ENCODE measurements at places on chromosomes 7 and 10.

DNA sequence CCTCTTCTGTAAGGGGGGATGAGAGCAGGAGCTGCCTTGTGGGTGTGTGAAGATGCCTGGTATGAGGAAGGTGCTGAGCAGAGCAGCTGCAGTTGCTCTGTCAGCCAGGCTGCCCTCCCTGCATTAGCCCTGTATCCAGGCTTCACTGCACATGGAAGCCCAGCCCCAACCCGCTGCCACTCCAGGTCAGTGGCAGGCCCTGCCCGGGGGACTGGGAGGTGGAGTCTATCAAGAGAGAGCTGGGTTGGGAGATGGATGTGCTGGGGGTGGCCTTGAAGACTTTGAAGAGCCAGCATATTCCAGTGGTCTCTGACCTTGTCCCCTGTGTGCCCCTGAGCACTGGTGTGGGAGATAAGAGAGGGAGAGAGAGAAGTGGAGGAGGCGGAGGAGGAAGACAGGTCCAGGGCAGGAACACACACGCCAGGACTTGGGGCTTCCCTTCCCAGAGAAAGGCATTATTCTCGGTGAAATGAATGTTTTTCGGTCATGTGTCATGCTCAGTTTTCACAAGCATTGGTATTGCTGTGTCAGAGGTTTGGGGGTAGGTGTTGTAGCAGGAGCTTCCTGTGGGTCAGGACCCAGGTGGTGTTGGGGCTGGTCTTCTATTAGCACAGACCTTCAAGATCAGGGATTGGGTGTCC lies 2.6 kb downstream of the PPIF start:
- H3K4me3 ChIP-seq = no peak overlapping the region
- no peaks in the 10 kb centered on the region for H3K27me3 ChIP-seq
- DNase-seq = peak; percentile 65
- peaks cover 21% of the 10 kb centered on the region for H3K4me1 ChIP-seq

DNA sequence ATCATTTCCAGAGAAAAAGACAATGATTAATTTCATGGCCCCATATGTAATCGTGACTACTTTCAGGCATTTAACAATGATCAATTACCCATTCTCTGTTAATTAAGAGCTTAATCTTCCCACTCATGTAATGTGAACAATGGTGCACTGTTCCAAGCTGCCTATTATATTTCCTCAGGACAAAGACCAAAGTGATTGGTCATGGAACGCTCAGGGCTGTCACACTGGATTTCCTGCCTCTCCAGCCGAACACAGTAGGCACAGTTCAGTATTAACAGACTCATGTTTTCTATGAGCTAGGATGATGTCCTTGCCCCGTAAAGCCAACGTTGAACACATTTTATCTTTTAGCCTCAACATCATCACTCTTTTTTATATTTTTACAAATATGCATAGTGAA lies 142.7 kb upstream of the FZD8 start:
- no peaks in the 10 kb centered on the region for H3K36me3 ChIP-seq
- H3K27me3 ChIP-seq = no peaks in the 10 kb centered on the region
- DNase-seq = no peak

- H3K27me3 ChIP-seq = no peaks in the 10 kb centered on the region
- no peak overlapping the region for H3K4me3 ChIP-seq
- no peak overlapping the region for H3K27ac ChIP-seq
These were observed 23.6 kb upstream of the SEMA3C start for GRCh38 chr7:80942261-80943041.

GRCh38 chr10:130898381-130898780 lies 413.1 kb downstream of the TCERG1L start:
- no peaks in the 10 kb centered on the region for H3K36me3 ChIP-seq
- no peak overlapping the region for H3K27ac ChIP-seq
- no peaks in the 10 kb centered on the region for H3K27me3 ChIP-seq
- no peak for DNase-seq
- H3K4me3 ChIP-seq = no peak overlapping the region
- no peaks in the 10 kb centered on the region for H3K4me1 ChIP-seq

DNA sequence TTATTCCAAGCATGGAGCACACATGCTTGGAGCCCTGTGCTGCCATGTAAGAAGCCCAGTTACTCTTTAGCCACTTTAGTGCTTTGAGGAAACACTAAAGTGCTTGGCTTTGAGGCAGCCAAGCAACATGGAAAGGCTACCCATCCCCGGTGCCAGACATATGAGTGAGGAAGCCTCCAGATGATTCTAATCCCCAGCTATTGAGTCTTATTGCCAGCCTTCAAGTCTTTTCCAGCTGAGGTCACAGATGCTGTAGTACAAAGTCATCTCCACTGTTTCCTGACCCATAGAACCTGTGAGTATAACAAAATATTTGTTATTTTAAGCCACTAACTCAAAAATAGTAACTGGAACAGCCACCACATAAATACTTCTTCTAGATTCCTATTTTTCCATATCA lies 91.4 kb upstream of the CYP26C1 start:
- DNase-seq = peak; percentile 7
- H3K4me3 ChIP-seq = no peak overlapping the region
- no peaks in the 10 kb centered on the region for H3K27me3 ChIP-seq
- peaks cover 14% of the 10 kb centered on the region for H3K4me1 ChIP-seq
- H3K27ac ChIP-seq = no peak overlapping the region

DNA sequence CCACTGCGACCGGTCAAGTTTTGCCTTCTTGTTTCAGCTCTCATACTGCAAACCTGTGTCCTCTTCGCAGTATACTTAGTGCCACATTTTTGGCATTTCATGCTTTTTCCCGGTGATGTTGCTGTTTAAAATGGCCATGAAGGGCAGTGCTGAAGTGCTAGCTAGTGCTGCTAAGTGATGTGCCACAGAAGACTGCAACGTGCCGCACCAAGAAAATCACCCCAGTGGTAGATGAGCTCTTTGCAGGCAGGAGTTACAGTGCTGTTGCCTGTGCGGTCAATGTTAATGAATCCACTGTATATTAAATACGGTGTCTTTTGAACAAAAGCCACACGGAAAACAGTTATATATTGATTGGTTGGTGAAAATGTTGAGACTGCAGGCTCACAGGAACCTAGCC lies 120.3 kb downstream of the ANLN start:
- no peaks in the 10 kb centered on the region for H3K27me3 ChIP-seq
- H3K27ac ChIP-seq = no peak overlapping the region
- DNase-seq = no peak
- no peak overlapping the region for H3K4me3 ChIP-seq
- H3K36me3 ChIP-seq = no peaks in the 10 kb centered on the region

DNA sequence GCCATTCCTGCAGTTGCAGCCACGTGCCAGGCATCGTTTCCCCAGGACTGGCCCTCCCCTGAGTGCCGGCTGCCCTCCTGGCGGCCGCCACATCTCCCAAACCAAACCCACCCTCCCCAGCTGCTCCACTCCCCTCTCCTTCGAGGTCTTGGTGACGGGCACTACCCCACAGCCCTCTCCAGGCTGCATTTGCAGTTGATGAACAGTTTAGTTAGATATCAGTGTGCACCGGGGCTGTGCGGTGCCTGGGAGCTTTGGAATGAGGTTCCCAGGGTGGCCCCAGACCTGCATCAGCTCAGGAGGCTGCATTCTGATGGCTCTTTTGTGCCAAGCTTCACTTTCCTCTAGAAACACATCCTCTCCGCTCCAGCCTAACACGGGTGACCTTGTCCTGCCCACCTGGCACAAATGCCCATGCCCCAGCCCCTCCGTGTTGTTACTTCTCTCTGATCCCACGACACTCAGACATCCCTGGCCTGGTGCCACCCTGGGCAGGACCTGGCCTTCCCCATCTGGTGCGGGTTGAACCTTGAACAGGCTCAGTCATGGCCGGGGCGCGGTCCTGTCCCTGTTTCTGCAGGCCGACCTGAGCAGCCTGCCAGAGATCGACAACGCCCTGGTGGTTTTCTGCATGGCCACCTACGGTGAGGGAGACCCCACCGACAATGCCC lies 14.5 kb downstream of the TMEM120A start:
- no peak overlapping the region for H3K27ac ChIP-seq
- DNase-seq = no peak
- no peaks in the 10 kb centered on the region for H3K27me3 ChIP-seq
- H3K36me3 ChIP-seq = peaks cover 60% of the 10 kb centered on the region
- no peak overlapping the region for H3K4me3 ChIP-seq

GRCh38 chr10:127315888-127316287 lies 119.5 kb upstream of the INSYN2A start:
- no peaks in the 10 kb centered on the region for H3K27me3 ChIP-seq
- H3K27ac ChIP-seq = no peak overlapping the region
- no peaks in the 10 kb centered on the region for H3K36me3 ChIP-seq
- peaks cover 7% of the 10 kb centered on the region for H3K4me1 ChIP-seq

DNA sequence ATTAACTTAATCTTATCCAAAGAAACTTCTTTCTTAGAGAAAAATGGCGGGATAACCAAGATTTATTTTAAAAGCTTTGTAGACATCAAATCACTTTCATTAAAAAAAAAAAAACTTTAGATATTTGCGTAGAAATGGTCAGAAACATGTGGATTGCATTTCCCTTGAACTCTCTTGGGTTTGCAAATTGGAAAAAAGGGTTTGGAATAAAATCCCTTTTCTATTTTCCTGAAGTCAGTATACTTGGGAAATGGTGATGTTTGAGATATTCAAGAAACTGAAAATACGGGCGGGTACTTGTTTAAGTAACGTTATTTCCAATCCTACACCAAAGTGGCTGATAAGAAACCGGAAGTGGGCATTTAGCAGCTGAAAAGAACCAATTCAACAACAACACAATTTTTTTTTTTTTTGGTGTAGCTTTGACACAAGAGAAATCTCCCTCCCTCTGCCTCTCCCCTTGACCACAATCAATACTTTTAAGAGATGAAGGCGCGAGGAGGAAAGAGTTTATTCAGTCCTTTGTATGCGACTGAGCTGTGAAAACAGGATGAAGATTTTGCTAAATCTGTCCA lies 13.7 kb upstream of the GFRA1 start:
- H3K36me3 ChIP-seq = no peaks in the 10 kb centered on the region
- no peaks in the 10 kb centered on the region for H3K27me3 ChIP-seq
- H3K4me1 ChIP-seq = no peaks in the 10 kb centered on the region
- no peak overlapping the region for H3K27ac ChIP-seq

- H3K27ac ChIP-seq = no peak overlapping the region
- H3K36me3 ChIP-seq = no peaks in the 10 kb centered on the region
- H3K27me3 ChIP-seq = no peaks in the 10 kb centered on the region
- no peaks in the 10 kb centered on the region for H3K4me1 ChIP-seq
- DNase-seq = no peak
These were observed 9.7 kb downstream of the CPA4 start for GRCh38 chr7:130302649-130303048.

- no peak for DNase-seq
- no peaks in the 10 kb centered on the region for H3K36me3 ChIP-seq
- no peak overlapping the region for H3K27ac ChIP-seq
- H3K4me3 ChIP-seq = no peak overlapping the region
- H3K4me1 ChIP-seq = no peaks in the 10 kb centered on the region
These were observed 346.9 kb downstream of the TYW1 start for GRCh38 chr7:67343572-67343971.

DNA sequence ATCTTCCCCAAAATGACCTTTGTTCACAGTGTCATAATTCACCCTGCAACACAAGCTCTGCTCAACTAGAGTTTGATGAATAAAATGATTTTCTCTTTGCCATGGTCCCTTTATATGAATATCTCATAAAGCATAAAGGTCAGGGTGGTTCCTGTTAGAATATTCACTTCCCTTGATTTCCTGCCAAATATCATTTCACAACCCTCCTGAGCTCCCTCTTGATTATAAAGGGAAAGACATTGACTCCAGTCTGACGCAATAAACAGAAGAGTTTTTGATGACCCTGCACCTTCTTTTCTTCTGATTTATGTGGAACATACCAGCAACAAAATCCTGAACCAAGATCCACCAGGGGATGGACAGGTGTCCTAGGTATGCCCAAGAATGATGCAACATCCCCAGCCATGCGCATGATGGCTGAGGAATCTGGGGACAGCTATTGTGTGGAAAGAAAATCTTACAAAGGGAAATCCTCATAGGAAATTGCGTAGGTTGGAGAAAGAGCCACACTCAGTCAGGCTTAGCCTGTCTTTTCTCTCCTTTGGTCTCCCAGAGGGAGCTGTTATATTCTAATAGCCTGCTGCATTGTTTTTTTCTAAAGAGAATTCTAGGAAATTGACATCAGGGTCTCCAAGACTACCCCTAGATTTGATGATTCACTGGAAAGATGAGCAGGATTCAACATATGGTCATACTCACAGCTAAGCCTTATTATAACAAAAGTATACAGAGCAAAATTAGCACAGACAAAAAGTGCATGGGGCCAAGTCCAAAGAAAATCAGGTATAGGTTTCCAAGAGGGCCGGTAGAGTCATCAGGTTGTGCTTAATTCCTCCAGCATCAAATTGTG lies 18.8 kb downstream of the IFIT3 start:
- DNase-seq = no peak
- H3K36me3 ChIP-seq = no peaks in the 10 kb centered on the region
- H3K4me3 ChIP-seq = no peak overlapping the region
- peak overlapping the region; percentile 31 for H3K27ac ChIP-seq

DNA sequence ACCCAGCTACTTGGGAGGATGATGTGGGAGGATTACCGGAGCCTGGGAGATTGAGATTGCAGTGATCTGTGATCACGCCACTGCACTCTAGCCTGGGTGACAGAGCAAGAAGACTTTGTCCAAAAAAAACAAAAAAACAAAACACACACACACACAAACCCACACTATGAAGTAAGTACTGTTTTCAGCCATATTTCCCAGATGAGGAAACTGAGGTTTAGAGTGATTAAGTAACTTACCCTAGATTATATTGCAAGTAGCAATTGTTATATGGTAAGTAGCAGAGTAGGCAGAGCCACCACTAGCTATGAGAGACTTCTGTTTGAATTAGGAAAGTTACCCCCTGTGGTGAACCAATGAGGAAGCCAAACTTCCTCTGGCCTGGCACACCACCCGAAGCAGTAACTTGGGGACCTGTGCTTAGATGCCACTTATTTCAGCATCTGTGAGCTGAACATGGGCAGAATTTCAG lies 61.9 kb downstream of the MCU start:
- no peak for DNase-seq
- H3K27me3 ChIP-seq = no peaks in the 10 kb centered on the region
- H3K4me1 ChIP-seq = no peaks in the 10 kb centered on the region
- no peak overlapping the region for H3K4me3 ChIP-seq

GRCh38 chr10:25280573-25280972 lies 105.8 kb downstream of the GPR158 start:
- no peaks in the 10 kb centered on the region for H3K4me1 ChIP-seq
- no peaks in the 10 kb centered on the region for H3K36me3 ChIP-seq
- no peak for DNase-seq
- no peak overlapping the region for H3K27ac ChIP-seq
- H3K4me3 ChIP-seq = no peak overlapping the region

- no peaks in the 10 kb centered on the region for H3K27me3 ChIP-seq
- peak overlapping the region; percentile 69 for H3K27ac ChIP-seq
- H3K4me1 ChIP-seq = no peaks in the 10 kb centered on the region
- H3K4me3 ChIP-seq = no peak overlapping the region
These were observed 66.4 kb downstream of the GALNT17 start for GRCh38 chr7:71198391-71198790.

DNA sequence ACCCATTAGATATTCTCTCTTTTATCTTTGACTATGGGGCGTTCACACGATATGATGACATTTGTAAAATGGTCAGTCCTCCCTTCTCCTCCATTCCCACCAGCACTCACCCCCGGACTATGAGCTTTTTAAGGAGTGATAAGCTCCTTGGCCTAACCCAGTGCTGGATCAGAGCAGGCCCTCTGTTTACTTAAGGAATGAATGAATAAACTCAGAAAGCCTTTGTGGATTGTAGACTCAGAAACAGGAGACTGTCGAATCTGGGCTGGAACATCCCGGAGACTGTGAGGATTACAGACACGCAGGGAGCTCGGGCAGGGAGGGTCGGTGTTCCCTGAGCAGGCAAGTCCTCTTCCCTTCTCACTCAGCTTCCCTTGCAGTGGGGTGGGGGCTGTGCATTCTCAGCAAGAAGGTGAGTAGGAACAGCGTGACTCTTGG lies 6.8 kb upstream of the ZCCHC24 start:
- no peak overlapping the region for H3K4me3 ChIP-seq
- DNase-seq = no peak
- no peaks in the 10 kb centered on the region for H3K4me1 ChIP-seq
- no peaks in the 10 kb centered on the region for H3K27me3 ChIP-seq
- no peak overlapping the region for H3K27ac ChIP-seq
